ENCODE measurements at places on chromosomes 3 and 15.

DNA sequence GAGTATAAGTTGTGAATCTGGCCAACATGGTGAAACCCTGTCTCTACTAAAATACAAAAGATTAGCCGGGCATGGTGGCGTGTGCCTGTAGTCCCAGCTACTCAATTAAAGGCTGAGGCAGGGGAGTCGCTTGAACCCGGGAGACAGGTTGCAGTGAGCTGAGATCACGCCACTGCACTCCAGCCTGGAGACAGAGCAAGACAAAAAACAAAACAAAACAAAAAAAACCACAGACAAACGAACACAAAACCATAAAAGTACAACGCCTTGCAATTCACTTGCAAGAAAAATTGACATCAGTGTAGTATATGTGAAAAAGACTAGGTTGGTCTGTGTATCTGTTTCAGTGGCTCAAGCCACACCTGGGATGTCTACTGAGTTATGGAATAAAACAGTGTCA, 29.9 kb upstream of the CCDC80 start:
- DNase-seq, result no peak

GRCh38 chr3:157045238-157045850, 114.6 kb downstream of the CCNL1 start:
- DNase-seq, result no peak

DNA sequence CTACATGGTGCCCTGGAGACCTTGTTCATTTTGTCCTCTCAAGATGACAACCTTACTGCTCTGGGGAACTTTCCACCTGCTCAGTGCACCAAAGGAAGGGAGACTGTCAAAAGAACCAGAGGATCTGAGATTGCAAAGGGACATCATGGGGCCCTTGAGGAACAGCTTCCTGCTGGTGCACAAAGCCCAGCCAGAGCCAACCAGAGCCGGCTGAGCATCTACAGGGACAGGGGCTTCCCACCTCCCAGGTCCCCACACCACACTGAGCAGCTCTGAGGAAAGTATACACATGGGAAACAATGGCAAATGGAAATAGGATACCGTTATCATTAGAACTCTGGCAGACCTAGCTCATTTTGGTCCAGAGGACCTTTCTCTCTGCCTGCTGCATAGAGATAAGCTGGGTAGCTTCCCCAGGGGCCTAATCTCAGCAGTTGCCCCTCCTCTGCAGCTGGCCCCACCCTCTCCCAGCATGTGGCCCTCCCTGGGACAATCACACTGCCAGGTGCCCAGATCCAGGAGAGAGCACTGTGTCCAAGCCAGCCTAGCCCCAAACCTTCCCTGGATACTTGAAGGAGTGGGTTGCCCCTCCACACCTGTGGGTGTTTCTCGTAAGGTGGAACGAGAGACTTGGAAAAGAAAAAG, 123.4 kb upstream of the PRR20G start:
- DNase-seq, result no peak

DNA sequence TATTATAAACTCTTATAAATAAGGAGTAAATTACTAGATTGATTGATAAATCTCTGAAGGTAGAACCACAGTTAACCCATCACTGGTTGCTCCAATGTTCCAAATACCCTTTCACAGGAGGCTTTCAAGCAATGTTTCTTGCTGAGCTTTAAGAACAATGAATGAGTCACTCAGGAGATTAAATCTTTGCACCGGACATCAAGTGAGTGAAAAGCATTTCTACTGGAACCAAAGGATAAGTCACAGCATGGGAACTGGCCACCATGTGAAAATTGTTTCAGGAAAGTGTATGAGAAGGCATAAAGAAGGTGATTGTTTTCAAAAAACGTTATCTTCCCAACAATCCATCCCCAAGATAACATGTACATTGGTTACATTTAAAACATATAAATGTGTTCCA, 90.6 kb downstream of the CNTN3 start:
- no peak for DNase-seq

- DNase-seq, result no peak
Observed at GRCh38 chr3:38190481-38190881, 25.1 kb downstream of the OXSR1 start.

- DNase-seq, result no peak
Observed at GRCh38 chr3:116230431-116231020, 214.8 kb downstream of the LSAMP start.

- DNase-seq, result peak; percentile 85
Observed at GRCh38 chr15:45205192-45205591, 17.4 kb upstream of the SHF start.

GRCh38 chr3:17972959-17973906, 230.8 kb upstream of the TBC1D5 start:
- DNase-seq, result no peak

GRCh38 chr3:176293276-176293675, 904.0 kb downstream of the TBL1XR1 start:
- no peak for DNase-seq

DNA sequence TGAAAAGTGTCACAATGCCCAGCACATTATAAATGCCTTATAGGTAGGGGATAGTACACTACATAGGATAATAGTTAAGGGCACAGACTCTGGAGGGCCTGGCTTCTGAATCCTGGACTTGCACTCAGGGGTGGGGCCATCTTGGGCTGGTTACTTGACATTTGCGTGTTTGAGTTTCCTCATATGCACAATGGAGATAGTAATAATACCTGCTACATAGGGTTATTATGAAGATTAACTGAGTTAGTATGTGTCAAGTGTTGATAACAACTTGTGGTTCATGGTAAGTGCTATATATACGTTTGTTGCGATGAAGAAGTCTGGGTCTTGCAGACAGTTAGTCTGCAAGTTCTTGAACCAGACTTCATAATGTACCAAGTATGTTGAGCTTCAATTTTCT, 37.0 kb downstream of the MITF start:
- DNase-seq, result no peak

GRCh38 chr15:25716414-25717126, 146.6 kb downstream of the ATP10A start:
- no peak for DNase-seq

DNA sequence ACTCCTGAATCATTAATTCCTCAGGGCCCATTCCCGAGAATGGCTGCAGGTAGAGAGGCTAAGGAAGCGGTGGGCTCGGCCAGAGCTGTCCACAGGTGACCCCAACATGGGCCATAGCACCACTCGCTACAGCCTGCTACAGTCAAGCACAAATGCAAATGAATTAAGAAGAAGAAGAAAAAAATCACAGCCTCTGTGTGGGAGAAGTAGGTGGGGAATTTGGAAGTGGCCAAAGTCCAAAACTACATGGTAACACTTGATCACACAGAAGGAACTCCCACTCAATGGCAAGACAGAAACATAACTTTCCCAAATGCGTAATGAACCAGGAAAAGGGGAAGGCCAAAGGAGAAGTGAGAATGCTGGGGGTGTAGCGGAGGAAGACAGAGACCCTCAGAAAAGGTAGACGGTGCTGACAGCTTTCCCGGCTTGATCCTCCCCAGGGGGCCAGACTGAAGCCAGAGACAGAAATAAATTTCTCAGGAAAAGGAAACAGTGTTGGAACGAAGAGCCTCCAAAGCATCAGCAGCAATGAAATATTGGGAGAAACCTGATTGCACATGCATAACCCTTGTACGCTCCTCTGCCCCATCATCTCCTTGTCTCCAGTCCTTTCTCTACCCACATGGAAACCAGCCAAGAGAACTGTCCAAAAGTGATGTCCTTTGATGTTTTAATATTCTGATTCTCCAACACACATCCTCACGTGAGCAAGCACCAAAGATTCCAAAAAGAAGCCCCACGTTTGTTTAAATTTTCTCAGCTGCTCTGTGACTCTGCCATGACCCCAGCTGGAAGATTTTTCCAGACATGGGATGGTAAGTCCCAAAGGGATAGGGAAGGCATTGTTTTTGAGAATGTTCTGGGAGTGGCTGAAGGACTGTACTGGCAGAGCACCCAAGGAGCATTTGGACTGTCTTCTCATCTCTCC, 107.6 kb downstream of the OXNAD1 start:
- DNase-seq, result peak; percentile 60

DNA sequence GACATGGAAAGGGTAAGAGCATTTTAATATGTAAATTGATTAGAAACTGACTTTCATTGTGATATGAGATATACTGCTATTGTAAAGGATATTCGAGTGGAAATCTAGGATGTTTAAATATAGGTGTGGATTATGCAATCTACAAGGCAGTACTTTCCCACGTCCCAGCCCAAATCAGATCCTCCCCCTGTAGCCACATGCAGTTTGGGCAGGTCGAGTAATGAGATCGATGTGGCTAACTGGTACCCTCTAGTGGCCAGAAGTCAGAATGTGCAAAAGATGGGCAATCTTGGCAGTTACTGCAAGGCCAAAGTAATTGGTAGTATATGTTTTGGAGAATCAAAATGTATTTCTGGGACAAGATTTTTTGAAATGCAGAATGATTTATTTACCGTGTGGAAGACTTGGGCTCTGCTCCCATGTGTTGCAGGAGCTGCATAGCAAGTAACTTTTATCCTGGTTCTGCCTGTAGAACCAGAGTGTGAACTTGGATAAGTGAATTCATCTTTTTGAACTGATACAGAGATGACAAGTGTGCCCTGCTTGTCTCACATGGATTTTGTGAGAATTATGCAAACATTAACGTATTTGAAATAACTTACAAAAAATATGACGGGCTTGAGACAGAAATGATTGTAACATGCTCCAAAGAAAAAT, 94.5 kb upstream of the ADAMTSL3 start:
- peak; percentile 80 for DNase-seq

GRCh38 chr3:131762981-131763564, 260.3 kb upstream of the MRPL3 start:
- DNase-seq, result no peak

DNA sequence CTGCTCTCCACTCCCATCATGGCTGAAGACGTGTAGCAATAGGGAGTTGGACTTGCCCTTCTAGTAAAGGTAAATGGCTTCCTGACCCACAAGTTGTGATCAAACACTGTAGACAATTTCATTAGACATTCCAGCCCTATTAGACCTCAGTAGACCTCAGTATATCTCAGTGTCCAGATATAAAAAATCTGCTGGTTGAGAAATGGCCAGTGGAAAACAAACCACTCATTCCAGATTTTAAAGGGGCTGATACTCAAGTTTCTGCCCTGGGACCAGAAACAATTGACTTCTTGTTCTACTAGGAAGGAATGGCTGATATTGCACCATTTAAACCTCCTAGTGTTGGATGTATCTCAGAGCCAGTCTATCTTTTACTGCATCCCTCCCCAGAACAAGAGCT, 613.2 kb downstream of the PDCD6IP start:
- no peak for DNase-seq

- DNase-seq, result no peak
Observed at GRCh38 chr3:111747490-111747889, 111.6 kb upstream of the PHLDB2 start.

- no peak for DNase-seq
Observed at GRCh38 chr3:48553886-48554845, 2.4 kb downstream of the PFKFB4 start.

- no peak for DNase-seq
Observed at GRCh38 chr3:174538151-174538550, 321.0 kb upstream of the NAALADL2 start.

DNA sequence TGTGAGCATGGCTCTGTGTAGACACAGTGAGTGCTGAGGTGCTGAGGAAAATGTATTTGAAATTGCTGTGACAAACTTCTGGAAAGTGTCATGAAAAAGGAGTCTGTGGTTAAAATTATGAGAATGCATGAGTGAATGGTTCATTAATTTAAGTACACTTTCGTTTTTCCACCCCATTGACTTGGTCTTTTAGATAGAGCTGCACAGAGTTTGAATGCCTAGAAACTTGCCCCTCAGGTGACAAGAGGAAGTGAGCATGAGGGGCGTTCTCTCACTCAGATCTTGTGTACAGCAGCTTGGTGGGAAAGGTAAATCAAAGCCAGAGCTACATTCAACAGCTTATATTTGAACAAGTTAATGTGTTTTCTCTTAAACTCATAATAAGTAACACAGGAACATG, 296.8 kb downstream of the WDR72 start:
- no peak for DNase-seq

Measured in NAMALWA (cell line).